ENCODE measurements at places on chromosomes 16 and 17.

DNA sequence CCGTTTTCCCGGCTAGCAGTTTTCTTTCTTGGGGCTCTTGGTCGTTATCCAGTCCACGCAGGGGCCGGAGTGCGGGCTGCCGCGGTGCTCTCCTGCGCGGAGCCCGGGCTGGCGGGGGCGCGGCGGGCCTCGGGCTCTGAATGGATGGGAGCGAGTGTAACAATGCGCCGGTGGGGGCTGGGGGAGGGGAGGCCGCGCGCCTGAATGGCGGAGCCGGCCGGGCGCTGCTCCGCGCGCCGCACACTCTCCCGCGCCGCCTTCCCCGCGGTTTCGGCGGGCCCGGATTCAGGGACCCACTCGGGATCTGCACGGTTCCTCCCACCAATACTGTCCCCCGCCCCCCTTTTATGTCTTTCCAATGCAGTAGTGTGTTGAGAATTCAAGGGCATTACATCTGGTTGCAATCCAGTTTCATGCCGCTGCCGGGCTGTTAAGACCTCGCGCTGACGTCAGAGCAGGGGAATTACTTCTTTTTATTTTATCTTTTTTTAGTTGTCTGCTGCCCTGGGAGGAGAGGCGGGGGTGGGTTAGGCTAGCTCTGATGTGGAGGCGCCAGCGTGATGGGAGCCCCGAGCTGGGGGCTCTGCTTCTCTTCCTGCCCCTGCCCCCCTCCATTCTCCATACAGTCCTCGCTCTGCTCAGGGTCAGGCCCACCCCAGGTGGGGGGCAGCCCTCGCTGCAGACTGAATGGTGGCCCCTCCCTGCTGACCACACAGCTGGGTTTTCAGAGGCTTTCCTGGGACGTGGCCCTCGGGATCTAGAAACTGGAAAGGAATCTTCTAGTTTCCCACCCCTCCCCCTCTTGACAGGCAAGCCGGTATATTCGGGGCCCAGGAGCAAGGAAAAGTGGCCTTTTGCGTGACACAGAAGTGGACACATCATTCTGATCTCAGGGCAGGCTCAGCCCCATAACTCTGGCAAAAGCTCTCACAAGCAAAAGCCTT, 1.8 kb downstream of the RAI1 start:
- DNase-seq, result peak; percentile 42

DNA sequence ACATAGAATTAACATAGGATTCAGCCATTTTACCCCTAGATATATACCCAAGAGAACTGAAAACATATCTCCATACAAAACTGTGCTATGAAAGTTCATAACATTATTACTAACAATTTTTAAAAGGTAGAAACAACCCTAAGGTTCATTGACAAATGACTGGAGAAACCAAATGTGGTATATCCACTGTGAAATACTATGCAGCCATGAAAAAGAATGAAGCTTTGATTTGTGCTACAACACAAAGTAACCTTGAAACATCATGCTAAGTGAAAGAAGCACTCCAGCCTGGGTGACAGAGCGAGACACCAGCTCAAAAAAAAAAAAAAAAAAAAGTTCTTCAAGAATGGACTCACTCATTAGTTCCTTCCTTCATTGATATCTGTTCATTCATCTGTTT, 580 bp downstream of the CD300LD start:
- no peak for DNase-seq

DNA sequence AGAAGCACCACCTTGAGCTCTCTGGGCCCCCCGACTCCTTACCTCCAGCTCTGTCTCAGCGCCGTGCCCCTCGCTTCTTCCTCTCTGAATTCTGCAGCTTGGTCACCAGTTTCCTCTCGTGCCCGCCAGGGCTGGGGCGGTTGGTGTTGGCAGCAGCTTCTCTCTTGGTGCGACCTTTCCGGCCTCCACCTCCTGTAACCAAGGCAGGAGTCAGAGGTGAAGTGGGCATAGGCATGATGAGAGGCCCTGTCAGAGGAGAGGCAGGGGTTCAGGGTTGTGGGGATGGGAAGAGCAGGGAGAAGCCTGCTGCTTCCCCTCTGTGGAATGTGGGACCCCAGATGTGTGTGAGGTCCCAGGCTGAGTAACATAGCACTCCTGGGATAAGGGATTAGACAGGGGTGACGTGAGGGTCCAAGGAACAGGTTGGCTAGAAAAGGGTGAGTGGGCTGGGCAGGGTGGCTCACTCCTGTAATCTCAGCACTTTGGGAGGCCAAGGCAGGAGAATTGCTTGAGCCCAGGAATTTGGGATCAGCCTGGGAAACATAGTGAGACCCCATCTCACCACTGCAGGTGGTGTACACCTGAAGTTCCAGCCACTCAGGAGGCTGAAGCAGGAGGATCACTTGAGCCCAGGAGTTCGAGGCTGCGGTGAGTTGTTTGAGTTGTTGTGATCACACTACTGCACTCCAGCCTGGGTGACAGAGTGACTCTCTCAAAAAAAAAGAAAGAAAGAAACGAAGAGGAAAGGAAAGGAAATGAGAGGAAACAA, 626 bp downstream of the NUPR1 start:
- no peak for DNase-seq

- no peak for DNase-seq
Measured at GRCh38 chr17:67594115-67594880, 123.4 kb upstream of the NOL11 start.

- peak; percentile 92 for DNase-seq
Measured at GRCh38 chr17:28576758-28577465, at the start of gene ALDOC. Gene ALDOC, minus strand, starts transcription at chr17:28576895. Its CDS starts 1,363 bp downstream, at chr17:28575532.

GRCh38 chr16:50279504-50279865, 13.1 kb downstream of the ADCY7 start:
- DNase-seq, result no peak

DNA sequence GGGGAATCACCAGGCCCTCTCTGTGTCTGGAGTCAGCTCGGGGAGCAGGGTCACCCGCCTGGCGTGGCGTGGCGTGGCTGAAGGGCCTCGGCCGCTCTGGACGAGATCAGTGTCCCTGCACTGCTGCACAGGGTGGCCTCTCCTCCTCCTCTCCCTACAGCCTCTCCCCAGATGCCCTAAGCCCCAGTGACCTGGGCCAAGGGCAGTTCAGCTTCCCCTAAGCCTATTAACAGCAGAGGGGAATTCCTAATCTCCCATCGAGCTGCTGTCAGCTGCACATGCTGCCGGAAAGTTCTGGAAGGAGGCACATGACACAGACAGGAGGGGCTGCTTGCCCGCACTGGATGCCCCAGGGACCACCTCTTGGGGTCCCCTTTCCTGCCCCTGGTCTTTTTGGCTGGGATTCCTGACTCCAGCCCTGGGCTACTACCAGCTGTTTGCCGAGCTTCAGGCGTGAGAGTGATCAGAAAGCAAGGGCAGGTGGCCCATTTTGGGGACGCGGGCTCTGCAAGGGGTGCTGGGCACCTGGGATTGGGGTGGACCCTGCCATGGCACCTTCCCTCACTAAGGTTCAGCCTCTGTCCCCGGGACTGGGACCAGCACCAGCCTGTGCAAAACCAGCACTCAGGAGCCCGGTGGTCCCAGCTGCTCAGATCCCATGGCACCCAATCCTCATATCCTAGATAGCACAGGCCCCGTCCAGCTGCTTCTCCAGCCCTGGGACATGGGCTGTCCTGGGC, 794 bp downstream of the PDE6G start:
- DNase-seq, result no peak

- DNase-seq, result no peak
Measured at GRCh38 chr17:61583242-61583641, 7.8 kb downstream of the NACA2 start.

- DNase-seq, result no peak
Measured at GRCh38 chr17:61291451-61292285, 108.0 kb upstream of the TBX2 start.

- DNase-seq, result no peak
Measured at GRCh38 chr16:27169511-27170071, 33.7 kb upstream of the KDM8 start.

- no peak for DNase-seq
Measured at GRCh38 chr17:3679531-3680126, 11.0 kb downstream of the EMC6 start.

- DNase-seq, result no peak
Measured at GRCh38 chr17:29610395-29610794, 12.3 kb downstream of the CORO6 start.
